Stimulated activated CD4-positive, alpha-beta T cell treated with anti-CD3 and anti-CD28 coated beads, TNF-alpha, amount 100 ng/mL, for 24 hours (primary cell): ENCODE measurements at places on chromosomes 5 and 9.

GRCh38 chr5:82597437-82597836 lies 319.3 kb upstream of the RPS23 start:
- no peak for DNase-seq

DNA sequence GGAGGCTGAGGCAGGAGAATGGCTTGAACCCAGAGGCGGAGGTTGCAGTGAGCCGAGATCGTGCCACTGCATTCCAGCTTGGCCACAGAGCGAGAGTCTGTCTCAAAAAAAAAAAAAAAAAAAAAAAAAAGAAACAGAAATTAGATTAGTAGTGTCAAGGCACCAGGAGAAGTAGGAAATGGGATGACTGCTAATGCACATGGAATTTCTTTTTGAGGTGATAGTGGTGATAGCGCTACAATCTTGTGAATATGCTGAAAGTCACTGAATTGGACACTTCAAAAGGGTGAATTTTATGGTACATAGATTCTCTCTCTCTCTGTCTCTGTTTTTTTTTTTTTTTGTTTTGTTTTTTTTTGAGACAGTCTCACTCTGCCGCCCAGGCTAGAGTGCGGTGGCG lies 42.1 kb upstream of the SUB1 start:
- no peak for DNase-seq

DNA sequence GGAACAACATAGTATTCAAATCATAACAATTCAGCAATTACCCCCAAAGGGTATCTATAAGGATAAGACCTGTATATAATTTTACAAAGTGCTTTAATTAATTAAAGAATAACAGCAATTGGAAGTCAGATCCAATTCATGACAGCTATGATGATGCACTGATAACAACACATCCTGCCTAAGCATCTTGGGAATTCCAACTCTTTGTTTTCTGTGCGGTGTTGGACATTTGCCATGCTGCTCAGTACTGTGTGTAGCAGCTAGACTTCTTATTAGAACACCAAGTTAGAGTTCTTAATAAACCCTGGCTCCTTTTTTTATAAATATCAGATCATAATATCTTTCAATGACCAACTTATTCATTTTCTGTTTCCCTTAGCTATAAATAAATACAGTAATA lies 209.0 kb downstream of the SEC61B start:
- DNase-seq, result no peak

GRCh38 chr5:127993476-127993875 lies 90.1 kb upstream of the SLC12A2 start:
- DNase-seq, result no peak

- DNase-seq, result no peak
Observed at GRCh38 chr5:138737494-138738265, 15.5 kb upstream of the CTNNA1 start.

DNA sequence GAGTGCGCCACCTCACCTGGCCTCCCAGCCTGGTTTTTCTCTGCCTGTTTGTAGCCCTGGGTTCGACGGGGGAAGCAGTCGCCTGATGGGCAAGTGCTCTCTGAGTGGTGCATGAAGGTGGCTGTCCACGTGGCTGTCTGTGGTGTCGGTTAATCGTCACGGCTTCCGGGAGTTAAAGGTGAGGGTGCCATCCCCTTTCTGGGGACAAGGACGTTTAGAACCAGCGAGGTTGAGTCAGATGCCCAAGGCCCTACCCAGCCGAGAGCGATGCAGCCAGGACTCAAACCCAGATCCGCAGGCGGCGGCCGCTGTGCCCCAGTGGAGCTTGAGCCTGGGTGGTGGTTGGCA lies 47.7 kb downstream of the RXRA start:
- no peak for DNase-seq

DNA sequence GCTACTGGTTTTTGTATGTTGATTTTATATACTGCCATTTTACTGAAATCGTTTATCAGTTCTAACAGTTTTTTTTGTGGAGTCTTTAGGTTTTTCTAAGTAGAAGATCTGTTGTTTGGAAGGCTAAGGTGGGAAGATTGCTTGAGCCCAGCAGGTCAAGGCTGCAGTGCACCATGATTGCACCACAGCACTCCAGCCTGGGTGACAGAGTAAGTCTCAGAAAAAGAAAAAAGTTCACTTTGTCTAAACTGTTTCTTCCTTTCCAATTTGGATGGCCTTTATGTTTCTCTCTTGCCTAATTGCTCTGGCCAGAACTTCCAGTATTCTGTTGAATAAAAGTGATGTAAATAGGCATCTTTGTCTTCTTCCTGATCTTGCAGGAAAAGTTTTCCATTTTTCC lies 124.5 kb upstream of the LRRTM2 start:
- DNase-seq, result no peak

- no peak for DNase-seq
Observed at GRCh38 chr9:20659474-20659967, 24.5 kb upstream of the FOCAD start.
